ENCODE measurements at places on chromosomes 6 and 20.
A peak's percentile ranks its signal among the peaks of the same experiment; 100 is the strongest.

GRCh38 chr6:32215617-32216016 is 8.2 kb downstream of the NOTCH4 start:
- DNase-seq, result no peak

GRCh38 chr6:29667158-29667557 is 10.3 kb downstream of the MOG start:
- no peak for DNase-seq

DNA sequence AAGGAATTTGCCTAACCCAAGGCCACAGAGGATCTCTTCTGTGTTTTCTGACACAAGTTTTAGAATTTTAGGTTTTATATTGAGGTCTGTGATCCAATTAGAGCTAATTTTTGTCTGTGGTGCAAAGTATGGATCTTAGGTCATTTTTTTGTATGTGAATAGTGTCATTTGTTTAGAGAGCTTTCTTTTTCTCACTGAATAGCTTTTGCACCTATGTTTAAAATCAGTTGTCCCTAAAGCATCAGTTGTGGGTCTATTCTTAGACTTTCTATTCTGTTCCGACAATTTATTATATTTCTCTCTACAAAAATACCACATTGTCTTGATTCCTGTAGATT is 341 bp upstream of the MCM9 start:
- no peak for DNase-seq

DNA sequence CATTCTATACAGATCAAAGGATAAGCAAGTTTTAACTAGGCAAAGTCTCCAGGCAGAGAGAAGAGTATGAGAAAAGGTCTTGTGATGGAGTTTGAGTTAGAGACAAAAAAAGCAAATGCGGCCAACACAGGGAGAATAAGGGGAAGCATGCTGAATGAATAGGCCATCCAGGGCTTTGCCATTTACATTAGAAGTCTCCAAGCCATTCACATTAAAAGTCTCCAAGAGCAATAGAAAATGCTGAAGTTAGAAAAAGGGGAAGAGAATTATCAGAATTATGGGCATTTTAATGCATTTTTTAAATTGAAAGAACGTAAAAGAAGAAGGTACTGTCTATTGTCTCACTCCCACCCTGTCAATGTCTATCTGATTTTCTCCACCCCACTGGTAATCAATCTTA is 49.4 kb downstream of the PDSS2 start:
- DNase-seq, result no peak

- peak; percentile 35 for DNase-seq
Observed at GRCh38 chr20:51529758-51530157, 12.8 kb downstream of the NFATC2 start.

DNA sequence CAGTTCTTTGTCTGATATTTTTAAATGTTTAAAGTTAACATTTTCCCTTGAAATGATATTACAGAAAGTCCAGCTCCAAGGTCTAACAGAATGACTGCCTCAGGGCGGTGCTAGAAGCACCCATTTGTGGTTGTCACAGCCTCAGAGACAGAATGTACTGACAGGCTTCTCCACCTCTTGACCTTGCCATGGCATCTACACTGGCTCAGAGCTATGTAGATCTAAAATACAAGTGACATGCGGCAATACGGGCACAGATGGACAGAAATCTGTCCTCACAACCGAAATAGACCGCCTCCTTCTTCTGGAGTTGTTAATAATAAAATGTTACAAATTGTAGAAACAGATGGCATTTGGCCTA is 167.2 kb upstream of the THEMIS start:
- DNase-seq, result no peak

DNA sequence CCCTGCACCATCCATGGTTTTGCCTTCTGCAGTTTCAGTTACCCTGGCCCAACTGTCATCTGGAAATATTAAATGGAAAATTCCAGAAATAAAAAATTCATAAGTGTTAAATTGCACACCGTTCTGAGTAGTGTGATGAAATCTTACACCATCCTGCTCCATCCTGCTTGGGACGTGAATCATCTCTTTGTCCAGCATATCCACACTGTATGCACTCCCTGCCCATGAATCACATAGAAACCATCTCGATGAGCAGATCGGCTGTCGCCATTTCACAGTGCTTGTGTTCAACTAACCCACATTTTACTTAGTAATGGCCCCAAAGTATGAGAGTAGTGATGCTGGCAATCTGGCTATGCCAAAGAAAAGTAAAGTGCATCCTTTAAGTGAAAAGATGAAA is 105.9 kb upstream of the ID4 start:
- DNase-seq, result no peak

- no peak for DNase-seq
Observed at GRCh38 chr20:47733892-47734291, 51.4 kb downstream of the SULF2 start.

GRCh38 chr20:57867181-57867803 is 157.5 kb upstream of the PMEPA1 start:
- DNase-seq, result no peak

DNA sequence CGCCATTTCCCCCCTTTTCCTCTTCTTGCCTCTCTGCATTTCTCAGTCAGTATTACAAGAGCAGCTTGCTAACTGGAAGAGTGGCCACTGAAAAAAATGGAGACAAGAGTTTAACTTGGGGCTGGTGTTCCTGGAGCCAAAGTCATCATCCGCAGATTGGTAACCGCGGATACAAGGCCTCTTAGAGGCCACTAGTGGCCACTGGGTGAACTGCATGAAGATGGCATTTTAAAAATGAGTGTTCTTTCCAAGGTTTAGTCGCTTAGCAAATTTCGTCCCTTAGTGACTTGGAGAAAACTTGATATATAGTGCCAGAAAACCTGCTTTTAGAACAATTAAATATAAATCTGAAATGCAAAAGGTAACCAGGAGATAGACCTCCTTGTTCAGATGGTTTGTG is 4.8 kb downstream of the F13A1 start:
- no peak for DNase-seq

- no peak for DNase-seq
Observed at GRCh38 chr20:19620446-19620845, 137.6 kb upstream of the RIN2 start.

DNA sequence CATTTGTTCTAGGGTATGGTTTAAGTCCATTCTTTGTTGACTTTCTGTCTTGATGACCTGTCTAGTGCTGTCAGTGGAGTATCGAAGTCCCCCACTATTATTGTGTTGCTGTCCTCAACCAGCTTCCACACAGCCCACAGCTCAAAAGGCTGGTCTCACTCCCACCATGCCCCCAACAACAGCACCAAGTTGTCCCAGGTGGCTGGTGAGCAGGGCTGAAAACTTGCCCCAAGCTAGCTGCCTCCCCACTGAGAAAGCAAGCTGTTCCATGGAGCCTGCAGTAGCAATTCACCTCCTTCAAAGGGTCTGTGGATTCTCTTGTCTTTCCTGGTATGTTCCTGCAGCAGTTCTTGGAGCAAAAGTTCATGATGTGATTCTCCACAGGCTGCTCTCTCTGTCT is 221.0 kb downstream of the SYNDIG1 start:
- DNase-seq, result no peak

DNA sequence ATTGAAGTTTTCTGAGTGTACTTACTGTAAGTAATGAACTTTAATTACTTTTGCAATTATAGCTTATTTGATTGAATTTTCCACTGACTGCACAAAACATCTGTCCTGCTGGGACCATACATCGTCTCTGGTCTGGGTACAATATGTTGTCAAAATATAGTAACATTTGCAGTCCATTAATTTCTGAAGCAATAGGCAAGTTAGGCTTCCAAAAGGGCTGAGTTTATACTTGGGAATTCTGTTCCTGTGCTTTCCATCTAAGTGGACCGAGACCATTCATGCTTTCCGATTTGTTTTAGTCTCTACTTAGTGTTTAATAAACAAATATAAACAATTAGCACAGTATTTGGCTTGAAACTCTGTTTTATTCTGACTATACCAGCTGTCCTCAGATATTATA is 139.3 kb downstream of the RFPL4B start:
- no peak for DNase-seq

GRCh38 chr6:5776706-5777390 is 229.9 kb downstream of the NRN1 start:
- DNase-seq, result no peak

DNA sequence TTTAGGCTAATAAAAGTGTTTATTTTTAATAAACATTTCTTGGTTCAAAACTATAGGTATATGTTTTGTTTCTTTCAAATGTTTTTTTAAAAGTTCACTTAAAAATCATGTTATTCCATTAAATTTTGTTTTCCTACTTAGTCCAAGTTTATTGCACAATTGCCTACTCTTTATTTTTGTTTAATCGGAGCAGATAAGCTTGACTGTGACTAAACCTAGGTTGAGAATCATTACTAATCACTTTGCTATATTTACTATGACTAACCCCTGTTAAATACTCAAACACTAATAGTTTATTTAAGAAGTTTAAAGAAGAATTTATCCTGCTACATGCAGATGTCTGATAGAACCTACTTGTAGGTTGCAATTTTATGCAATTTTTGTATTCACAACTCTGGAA is 18.8 kb downstream of the MAP3K4 start:
- no peak for DNase-seq

DNA sequence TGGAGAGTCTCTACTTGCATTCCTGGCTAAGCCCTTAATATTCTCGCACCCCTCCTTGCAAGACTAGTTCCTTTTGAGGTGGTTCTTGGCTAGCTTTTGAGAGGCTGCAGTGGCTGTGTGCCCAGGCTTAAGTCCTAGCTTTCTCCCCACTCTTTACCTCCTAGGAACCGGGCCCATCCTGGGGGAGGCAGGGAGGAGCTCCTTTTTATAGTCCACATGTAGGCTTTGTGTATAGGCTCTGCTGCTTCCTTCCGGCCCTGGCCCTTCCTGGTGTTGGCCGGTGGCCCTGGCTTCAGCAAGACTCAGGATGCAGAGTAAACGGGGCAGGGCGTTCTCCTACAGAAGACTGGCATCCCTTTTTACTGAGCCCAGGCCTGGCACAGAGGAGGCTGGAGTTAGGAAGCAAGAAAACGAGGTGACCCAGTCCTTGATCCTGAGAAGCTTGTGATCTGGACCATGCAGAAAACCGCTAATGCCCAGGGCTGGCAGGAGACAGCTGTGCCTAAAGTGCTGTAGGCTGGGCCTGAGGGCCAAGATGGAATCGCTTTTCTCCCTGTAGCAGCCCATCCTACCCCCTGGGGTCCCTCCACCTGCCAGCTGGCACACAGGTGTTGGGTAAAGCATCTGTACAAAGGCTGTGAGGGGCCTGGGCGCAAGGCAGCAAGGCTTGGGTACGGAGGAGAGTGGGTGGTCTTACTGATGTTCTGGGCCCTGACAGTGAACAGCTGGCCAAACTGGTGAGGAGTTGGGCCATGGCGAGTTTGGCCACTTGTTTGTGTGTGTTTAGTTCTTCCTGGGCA is 8.7 kb downstream of the PLCG1 start:
- DNase-seq, result no peak

GRCh38 chr20:49292010-49292409 is 14.2 kb upstream of the ZNFX1 start:
- DNase-seq, result no peak

DNA sequence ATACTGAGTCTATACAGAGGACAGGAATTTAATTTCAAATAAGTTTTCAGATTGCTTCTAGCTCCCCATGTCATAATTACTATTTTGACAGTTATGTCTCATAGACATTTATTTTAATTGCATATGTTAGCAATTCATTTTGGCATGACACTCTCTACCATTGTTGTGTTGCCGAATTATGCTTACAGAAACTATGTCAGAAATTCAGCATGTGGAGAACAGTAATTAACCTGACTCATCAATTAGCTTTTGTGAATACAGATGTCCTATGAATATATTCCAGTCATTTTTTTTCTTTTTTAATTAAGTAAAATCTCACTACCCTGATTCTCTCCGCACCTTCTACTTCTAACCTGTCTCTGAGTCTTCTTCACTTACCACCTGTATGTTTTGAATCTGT is 105.1 kb downstream of the NKAIN2 start:
- no peak for DNase-seq

DNA sequence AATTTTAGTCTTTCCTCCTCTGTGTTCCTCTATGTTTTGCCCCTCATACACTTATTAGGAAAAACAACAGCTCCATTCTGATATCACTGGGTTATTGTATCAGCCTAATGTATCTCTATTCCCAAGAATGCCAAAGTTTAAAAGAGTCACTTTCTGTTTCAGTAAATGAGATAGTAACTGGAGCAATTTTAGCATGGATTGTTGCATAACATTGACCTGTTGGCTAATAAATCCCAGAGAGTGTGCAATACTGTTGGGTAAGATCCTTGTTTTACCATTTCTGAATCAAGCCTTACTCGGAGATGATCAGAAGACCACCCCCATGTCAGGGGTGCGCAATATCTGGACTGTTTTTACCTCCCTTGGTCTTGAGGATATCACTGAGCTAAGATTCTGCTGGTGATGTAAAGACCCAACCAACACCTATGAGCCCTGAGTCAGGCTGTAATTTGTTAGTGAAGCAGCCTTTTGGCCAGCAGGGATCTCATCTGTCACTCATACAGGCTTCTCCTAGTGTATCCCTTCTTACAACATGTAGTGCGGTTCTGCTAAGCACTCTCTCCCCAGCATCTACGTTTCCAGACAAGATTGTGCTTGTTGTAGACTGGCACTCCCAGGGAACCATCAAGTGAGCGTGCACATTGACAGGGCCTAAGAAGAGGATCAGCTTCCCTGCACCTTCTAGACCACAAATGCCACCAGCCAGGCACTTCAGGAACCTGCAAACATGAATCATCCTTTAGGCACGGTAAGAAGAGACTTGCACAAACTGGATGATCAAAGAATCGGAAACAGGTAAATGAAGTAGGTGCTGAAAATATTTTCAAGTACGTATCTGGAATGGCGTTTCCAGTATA is 11.5 kb upstream of the IPCEF1 start:
- no peak for DNase-seq

DNA sequence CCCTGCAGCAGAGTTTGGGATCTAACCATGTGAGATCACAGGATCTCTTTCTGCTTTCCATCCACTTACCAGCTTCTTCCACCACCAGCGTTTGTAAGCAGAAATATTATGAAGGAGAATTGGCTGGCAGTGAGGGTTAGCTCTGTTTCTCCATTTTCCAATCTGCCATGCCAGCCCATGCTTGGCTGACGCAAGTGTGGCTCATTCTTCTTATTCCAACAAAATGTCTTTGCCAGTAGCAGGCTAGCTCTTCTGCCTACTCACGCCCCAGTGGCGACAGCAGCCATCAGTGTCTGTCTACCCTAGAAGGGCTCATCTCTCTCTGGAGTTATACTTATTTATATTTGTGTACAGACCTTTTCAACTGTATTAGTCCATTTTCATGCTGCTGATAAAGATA is 286.2 kb downstream of the FARS2 start:
- no peak for DNase-seq

DNA sequence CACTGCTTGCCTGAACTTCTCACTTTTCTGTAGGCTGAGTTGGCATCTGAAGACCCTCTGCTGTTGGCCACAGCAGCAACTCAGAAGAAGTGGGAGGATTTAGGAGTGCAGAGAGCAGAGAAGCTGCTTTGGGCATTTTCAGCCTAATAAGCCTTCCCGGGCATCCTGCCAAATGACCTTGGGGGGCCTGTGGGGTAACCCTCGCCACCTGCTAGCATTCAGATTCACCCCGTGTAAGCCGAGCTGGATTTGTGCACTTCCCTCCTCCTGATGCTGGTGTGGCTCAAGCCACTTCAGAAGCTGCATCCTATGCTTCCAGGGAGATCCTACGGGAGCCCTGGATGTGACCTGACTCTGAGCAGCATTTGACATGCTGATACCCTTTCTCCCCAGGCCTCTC is 114.8 kb downstream of the LRFN2 start:
- DNase-seq, result no peak
